Fibroblast of skin of scalp (primary cell): ENCODE measurements at places on chromosomes 5 and 9.
A peak's percentile ranks its signal among the peaks of the same experiment; 100 is the strongest.

DNA sequence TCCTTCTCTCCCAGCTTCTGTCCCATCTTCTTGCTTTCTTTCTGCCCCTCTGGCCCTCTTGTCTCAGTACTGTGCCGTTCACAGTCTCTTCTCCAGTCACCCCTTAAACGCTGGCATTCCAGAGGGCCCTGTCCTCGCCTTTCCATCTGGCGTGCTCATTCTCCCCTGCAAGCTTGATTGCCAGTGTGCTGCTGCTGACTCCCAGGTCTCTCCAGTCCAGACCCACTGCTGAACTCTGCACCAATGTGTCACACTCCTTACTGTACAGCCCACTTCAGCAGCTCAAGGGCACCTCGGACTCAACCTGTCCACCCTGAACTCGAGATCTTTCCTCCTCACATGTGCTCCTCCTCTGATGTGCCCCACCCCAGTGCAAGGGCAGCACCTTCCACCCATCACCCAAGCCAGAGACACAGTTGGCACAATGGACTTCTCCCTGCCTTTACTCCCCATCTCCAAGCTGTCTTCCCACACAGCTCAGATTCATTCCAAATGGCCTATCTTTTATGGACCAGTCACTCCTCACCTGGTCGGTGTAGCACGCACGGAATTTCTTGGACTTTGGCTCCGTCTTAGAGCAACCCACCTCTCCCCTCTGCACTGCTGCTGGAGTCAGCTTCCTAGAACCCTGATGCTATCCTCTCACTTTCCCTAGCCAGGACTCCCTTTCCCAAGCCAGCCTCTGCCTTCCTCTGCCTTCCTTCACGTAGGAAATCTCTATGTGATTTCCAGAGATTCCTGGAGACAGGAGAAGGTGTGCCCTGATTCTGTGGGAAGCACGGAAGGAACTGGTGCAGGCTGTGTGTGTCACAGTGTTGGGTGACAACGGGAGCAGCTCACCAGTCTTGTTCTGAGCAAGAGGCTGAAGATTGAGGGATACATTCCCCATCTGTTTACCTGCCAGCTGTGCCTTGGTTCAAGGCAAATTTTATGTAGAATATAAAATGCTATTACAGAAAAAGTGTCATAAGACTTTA is 26.0 kb upstream of the SLC2A8 start:
- no peak for DNase-seq

DNA sequence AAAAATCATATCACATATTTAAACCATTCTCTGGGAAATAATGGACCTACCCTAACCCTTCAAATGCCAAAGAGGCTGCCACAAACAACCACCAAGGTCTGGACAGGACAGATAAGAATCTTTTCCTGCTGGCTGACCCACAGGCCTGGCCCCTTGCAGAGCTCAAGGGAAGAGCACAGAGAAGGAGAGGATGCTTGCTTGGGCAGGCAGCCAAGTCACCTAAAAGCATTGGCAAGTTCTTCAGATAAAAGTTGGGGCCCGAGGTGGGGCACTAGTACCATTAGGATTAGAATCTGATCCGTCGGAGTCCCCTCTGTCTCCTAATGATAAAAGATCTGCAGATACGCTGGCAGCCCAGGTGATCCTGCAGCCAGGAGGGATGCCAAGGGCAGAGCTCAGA is 176.6 kb downstream of the GABBR2 start:
- no peak for DNase-seq

DNA sequence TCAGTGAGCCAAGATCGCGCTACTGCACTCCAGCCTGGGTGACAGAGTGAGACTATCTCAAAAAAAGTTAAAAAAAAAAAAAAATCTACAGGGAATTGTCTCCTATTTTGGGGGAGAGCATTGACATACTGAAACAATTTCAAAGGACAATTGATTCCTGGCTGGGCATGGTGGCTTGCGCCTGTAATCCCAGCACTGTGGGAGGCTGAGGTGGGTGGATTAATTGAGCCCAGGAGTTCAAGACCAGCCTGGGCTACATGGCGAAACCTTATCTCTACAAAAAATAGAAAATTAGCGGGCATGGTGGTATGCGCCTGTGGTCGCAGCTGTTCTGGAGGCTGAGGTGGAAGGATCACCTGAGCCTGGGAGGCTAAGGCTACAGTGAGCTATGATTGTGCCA is 30.6 kb downstream of the GPR107 start:
- no peak for DNase-seq

DNA sequence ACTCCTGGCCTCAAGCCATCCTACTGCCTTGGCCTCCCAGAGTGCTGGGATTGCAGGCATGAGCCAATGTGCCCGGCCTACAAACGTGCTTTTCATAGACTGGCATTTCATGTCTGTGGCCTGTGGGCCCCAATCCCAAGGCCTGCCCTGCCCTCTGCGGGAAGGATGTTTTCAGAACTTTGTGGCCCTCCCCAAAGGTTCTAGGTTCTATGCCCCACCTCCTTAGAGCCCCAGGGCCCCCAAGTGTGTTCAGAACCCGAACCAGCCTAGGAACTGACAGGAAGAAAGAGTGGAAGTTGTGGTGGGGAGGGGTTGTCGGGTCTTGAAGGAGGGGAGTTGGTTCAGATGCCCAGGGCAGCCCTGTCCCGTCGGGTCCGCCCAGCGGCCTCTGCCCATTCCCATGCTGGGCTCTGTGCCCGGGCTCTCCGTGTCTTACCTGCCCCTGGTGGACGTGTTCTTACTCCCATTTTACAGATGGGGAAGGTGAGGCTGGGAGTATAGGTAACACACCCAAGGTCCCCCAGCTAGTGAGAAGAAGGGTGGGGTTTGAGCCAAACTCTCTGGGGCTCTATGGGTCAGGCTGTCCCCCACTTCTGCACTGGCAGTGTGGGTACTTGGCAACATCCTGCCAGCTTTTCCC is 175.8 kb upstream of the IER5L start:
- DNase-seq = no peak

DNA sequence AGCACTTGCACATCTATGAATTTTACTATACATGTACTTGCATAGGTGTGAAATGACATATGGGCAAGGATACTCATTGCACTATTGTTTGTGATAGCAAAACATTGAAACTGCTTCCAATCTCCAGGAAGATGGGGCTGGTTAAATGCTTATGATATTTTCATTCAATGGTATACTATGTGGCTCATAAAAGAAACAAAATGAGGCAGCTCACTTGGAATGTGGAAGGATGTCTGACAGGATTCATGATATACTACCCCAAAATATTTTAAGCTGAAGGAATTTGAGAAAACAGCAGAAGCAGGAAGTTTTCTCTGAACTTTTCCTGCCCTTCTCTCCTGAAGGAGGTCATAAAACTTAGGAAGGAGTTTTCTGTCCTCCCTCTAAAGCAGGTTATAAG is 99.6 kb upstream of the CAST start:
- peak; percentile 89 for DNase-seq
